ENCODE measurements at places on chromosomes 11 and 22.

DNA sequence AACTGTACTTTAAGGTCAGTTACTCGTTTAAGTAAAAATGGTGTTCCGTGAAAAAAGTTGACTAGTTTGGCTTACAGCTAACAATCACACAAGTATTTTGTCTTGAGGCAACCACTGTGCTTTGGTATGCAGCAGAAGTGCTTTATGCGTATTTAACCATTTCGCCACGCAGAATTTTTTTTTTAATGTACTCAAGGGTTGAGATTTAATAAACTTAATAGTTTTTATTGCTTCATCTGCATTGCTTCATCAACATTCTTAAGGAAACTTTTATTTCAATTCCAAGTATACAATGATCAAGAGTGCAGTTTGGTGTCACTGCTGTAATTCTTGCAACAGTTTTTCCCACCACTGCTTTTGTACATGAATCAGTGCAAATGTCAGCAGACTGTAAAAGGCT lies 66.4 kb downstream of the ZNRF3 start:
- no peak for DNase-seq

DNA sequence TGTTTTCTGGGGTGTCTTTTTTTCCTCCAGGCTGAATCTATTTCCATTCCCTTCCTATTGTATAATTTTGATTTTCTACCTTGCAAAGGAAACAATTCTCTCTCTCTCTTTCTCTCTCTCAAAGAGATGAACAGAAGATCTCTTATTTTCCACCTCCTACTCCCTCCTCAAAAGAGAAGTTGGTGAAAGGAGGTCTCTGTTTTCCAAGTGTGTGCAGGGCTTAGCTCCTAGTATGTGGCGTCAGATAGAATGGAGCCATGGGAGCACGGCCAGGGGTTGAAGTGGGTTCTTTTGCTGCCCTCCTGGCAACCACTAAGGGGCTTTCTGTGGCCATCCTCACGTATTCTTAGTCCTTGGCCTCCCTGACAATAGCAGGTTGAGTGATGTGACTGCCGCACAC lies 480 bp downstream of the TRIM34 start:
- no peak for DNase-seq

GRCh38 chr22:22866381-22867111 lies 21.1 kb upstream of the IGLL5 start:
- no peak for DNase-seq

- no peak for DNase-seq
These were observed 8.3 kb downstream of the SRSF8 start for GRCh38 chr11:95074792-95075563.

- no peak for DNase-seq
These were observed 71.2 kb downstream of the LRRC32 start for GRCh38 chr11:76599041-76600013.

DNA sequence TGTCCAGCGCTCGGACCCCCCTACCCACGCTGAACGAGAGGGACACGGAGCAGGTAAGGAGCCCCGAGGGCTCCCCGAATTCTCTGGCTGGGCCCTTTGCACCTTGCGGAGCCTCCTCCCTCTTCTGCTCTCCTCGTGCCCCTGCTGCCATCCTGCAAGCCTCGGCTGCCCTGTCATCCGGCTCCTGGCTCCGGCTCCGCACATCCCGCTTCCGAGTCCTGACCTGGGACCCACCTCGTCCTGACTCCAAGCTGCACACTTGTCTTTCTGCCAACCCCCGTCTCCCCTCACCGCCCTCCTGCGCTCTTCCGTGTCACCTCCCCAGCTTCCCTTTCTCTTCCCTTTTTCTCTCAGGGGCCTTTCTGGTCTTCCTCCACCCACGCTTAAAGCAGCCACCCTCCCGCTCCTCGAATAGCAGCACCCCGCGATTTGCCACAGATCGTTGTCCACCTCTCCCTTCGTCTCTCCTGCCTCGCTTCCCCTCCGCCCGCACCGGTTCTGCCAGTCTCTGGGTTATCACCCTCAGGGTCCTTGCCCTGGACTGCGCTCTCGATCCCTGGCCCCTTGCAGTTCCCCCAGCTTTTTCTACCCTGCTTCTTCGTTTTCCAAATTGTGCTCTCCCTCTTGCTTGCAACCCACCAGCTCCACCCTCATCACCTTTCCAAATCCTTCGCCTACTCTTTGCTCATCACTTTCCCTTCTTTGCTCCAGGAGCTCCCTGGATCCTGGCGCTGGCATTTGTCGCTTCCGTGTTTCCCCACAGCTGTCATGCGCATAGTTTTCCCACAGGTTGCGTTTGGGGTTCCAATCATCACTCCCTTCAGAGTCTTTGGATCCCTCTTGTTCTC lies 822 bp downstream of the MARK2 start:
- DNase-seq = peak; percentile 23

GRCh38 chr22:23775779-23776375 lies 3.2 kb downstream of the MMP11 start:
- DNase-seq = no peak

DNA sequence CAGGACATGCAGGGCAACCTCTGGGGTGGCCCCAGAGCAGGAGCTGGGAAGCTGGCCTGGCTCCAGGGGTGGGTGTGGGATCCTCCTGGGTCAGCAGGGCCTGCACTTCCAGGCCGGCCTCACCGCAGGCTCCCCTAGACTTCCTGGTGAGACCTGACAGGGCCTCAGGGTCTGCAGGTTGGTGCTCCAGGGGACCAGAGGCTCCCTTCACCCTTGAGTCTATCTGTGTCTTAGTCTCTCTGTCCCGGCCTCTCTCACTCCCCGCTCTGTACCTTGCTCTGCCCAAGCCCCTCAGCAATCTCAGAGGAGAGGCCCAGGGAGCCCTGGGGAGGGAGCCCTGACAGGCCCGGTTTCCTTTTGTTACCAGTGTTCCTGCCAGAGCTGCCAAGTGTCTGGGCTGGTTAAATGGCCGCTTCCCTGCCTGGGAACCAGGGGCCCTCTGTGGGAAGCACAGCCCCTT lies 13.9 kb downstream of the CD82 start:
- DNase-seq = no peak
